ENCODE measurements at places on chromosomes 2 and 18.
A peak's percentile ranks its signal among the peaks of the same experiment; 100 is the strongest.

DNA sequence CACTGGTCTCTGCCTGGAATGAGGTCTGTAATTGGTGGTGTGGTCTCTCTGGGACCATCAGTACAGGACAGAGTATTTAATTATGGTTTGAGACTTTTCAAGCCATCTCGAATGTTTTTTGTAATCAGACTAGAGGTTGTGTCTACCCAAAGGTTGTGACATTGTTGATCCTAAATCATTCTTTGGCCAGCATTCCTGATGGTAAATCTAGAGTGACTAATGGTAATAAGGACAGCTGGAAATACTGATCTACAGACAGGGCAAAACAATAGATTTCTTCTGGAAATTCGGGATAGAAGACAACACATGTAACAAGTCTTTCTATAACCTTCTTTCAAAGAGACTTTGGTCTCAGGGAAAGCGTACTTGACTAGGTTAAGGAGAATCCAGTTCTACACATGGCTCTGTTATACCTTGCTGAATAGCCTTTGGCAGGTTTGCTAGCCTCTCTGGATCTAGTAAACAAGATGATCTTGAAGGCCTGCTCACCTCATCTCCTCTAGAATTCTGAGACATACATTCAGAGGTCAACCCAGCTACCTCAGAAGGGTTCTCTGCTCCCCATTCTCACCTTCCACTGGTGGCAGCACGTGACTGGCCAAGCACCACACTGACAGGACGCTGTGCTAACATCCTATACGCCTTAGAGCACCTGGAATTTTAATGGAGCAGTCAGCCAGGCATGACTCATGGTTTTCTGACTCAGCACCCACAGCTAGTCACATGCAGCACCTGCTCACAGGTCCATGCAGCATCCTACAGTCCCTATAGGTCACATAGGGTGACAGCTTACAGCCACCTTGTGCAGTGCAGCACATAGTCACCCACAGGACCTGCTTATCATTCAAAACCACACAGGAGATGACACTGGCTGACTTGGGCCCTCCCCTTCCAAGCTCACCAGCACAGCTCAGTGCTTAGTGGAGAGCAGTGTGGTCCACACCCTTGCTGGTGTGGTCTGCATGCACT lies 12.2 kb downstream of the PLB1 start:
- no peak for DNase-seq

DNA sequence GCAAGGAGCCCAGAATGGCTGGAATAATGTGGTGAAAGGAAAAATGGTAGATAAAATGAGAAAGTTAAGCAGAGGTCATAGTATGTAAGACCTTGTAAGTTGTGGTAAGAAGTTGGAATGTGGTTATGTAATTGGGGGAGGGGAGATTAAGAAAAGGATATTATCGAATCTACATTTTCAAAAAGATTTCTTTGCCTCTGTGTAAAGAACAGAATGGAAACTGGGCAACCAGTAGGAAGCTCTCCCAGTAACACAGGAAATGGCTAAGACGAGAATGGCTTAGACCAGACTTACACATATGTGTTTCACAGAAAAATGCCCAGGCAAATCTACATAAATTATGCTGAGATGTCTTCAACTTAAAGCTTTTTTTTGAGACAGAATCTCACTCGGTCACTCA lies 13.2 kb downstream of the MEMO1 start:
- peak; percentile 20 for DNase-seq

DNA sequence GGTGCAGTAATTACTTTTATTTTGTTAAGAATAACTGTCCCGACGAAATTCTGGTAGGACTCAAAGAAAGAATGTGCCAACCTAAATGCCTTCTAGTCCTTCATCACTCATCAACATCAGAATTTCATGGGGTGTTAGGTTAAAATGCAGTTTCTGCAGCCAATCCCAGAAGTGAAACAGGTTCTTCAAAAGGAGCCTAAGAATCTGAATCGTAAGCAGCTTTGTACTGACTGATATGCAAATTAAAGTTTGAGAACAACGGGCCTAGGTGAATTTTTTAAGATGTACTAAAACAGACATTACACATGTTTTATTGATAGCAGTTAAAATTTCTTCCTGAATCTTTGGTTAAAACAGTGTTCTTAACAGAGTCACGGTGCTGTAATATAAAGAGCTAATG lies 140.3 kb upstream of the ZC3H15 start:
- DNase-seq: no peak

DNA sequence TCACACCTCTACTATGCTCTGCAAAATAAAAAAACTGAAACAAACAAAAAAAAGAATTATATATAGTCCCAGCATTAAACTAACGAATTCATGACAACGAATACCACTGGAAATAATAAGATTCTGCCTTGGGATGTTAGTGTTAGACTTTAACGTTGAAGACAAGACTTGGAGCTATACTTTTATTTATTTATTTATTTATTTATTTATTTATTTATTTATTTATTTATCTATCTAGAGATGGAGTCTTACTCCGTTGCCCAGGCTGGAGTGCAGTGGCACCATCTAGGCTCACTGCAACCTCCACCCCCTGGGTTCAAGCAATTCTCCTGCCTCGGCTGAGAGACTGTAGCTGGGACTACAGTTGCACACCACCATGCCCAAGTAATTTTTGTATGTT lies 27.2 kb upstream of the PAPOLG start:
- no peak for DNase-seq

DNA sequence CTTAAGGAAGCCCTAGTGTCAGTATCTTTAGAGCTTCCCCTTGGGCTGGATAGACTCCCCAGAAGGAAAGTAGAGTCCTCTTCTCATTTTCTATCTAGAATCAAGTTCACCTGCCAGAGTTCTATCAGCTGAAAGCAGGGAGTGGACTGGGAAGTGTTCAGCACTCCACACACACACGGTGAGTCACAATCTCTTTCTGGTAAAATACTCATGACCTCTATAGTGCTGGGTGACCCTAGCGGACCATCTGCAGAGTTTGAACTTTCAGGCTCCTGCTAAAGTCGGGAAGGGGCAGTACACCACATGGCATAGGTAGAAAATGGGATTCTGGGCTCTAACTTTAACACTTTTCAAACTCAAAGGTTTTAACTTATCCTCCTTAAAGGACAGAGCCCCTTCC lies 43.3 kb downstream of the SAP130 start:
- no peak for DNase-seq

DNA sequence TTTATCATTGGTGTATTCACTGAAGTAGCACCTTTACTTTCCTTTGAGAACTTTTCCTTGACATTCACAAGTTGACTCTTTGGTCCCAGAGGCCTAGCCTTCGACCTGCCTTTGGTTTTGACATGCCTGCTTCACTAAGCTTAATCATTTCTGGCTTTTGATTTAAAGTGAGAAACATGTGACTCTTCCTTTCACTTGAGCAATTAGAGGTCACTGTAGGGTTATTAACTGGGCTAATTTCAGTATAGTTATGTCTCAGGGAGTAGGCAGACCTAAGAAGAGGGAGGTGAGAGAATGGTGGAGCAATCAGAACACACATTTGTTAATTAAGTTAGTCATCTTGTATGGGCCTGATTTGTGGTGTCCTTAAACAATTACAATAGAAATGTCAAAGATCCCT lies 1040.7 kb upstream of the SLC39A10 start:
- no peak for DNase-seq

- DNase-seq: no peak
Measured at GRCh38 chr18:13539843-13540476, 186.4 kb downstream of the FAM210A start.

All from T-helper 2 cell (primary cell).